ENCODE measurements at places on chromosomes 5 and 9.
A peak's percentile ranks its signal among the peaks of the same experiment; 100 is the strongest.

DNA sequence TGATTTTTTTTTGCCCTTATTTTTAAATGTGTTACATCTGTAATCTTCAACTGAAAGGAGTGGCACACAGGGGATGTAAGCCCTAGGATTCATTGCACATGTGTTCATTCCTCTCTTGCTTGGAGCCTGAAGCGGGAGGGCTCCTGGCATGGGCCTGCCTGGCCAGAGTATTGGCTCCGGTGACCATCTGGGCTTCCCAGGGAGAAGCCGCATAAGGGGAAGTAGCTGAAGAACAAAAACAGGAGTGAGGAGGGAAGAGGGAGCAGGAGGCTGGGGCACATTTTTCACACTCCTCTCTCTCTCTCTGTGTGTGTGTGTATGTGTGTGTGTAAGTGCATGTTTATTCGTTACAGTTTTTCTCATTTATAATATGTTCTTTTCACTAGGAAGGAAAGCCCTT lies 269.9 kb downstream of the PRR16 start:
- no peak for DNase-seq

GRCh38 chr5:115194676-115195075 lies 25.0 kb upstream of the TRIM36 start:
- DNase-seq, result no peak

GRCh38 chr9:21334701-21335632 lies at the start of gene KLHL9:
Gene KLHL9, minus strand, starts transcription at chr9:21335404. Its CDS starts 545 bp downstream, at chr9:21334859.
- DNase-seq, result peak; percentile 94

DNA sequence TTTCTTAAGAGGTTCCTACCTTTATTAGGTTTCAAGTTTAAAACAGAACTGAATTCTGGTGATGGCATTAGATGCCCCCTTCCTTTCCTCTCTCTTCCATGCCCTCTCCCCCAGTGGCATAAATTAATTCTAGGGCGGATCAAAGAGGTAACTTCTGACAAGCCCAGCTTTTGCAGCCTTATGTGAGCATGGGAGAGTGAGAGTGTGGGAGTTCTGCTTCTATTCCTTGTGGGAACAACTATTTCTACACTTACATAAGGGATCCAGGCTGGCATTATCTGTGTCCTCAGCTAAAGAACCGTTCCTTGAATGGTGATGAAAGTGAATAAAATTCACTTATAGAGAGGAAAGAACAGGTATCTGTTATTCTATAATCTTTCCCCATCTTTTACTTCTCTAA lies 437.6 kb downstream of the KIF4B start:
- DNase-seq, result no peak

- DNase-seq, result no peak
These were observed 51.9 kb downstream of the NEK6 start for GRCh38 chr9:124309667-124310084.

GRCh38 chr9:127172066-127172707 lies 49.8 kb upstream of the ANGPTL2 start:
- no peak for DNase-seq

GRCh38 chr5:96641368-96642280 lies 20.6 kb upstream of the CAST start:
- DNase-seq, result no peak

DNA sequence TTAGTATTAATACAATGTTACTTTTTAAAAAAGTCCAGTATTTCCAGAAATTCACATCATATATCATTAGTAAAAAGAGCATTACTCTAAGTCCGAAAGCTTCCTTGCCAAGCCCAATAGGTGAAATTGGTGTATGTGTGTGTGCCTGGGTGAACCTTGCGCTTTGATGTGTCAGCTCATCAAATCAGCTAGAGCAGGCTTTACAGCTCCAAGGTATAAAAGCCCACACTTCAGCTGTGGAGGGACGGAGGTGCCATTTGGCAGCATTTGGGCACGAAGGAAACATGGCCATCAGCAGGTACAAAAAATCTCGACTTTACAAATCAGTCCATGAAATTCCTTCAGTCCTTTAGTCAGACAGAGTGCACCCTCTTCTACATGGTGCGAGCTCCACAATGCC lies 76.5 kb upstream of the IL7R start:
- DNase-seq, result no peak

DNA sequence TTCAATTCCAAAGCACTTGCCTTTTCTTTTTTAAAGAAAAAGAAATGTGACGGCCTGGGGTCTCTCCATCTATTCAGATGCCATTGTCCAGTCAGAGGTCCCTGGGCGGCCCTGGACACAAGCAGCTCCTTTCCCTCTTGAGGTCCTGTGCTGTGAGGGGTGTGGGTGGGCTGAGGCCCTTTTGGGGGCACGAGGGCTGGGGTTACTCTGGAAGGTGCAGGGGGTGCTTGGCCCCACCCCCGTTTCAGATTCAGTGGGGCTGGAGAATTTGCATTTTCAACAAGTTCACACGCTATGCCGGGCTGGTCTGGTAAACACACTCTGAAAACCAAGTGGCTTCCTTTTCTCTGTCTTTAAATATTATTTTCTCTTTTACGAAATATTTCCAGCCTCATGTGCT lies 91.4 kb upstream of the PHYKPL start:
- DNase-seq, result no peak

GRCh38 chr5:141196363-141196762 lies 3.1 kb upstream of the PCDHB11 start:
- no peak for DNase-seq

- DNase-seq, result peak; percentile 43
These were observed 143.7 kb downstream of the C5orf15 start for GRCh38 chr5:133824661-133825254.

DNA sequence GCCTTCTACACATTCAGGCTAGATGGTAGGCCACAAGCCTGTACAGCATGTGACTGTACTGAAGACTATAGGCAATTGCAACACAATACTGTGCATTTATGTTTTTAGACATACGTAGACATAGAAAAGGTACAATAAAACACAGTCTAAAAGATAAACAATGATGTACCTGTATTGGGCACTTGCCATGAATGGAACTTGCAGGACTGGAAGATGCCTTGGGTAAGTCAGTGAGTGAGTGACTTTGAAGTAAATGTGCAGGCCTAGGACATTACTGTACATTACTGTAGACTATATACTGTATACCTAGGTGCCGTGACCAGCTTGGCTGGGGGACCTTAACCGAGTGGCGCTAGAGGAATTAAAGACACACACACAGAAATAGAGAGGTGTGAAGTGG lies 53.1 kb downstream of the CTSL start:
- DNase-seq, result no peak

- no peak for DNase-seq
These were observed 430 bp upstream of the MSH3 start for GRCh38 chr5:80654054-80654390.

DNA sequence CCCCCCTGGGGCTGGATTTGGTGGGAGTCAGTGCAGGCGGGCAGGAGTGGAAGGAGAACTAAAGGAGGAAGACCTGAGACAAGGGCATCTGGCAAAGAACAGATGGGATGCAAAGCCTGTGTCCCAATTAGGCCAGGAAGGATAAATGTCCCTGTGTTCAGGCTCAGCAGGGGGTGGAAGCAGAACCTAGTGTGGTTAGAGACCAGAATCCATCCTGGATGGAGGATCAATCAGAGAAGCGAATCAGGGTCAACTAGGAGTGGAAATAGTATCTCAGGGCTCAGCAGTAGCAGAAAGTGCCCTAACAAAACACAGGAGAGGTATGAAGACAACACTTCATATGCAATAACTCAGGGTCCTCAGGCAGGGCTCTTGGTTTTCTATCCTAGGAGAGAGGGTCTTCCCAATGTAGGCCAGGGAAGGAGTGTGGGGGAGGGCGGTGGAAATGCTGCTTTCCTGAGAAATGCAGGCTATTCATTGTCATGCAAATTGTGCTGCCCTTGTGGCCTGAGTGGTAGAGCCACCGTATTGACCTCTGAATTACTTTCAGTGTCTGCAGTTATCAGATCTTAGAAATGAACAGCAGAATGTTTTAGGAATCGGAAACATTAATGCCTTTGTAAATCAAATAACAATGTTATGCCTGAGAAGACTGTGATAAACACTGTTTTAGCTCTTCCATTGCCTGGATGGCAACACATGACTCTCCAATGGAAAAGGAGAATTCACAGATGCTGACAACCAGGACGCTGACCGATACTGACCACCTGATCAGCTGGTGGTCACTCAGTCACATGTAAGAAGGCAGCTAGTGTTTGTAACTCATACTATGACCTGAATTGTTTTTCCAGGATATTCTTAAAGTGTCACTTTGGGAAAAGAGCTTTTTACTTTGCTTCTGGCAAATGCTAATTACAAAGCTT lies 323.6 kb downstream of the SEMA5A start:
- DNase-seq, result no peak

GRCh38 chr9:104915753-104916152 lies 12.2 kb downstream of the ABCA1 start:
- no peak for DNase-seq

- peak; percentile 9 for DNase-seq
These were observed 51.1 kb upstream of the MVB12B start for GRCh38 chr9:126275386-126276001.

GRCh38 chr9:72139226-72139625 lies 10.0 kb upstream of the GDA start:
- no peak for DNase-seq

GRCh38 chr9:86713970-86714369 lies 233.3 kb downstream of the GAS1 start:
- DNase-seq, result no peak

- DNase-seq, result peak; percentile 81
These were observed 59.9 kb downstream of the ZFAND5 start for GRCh38 chr9:72305102-72305546.

DNA sequence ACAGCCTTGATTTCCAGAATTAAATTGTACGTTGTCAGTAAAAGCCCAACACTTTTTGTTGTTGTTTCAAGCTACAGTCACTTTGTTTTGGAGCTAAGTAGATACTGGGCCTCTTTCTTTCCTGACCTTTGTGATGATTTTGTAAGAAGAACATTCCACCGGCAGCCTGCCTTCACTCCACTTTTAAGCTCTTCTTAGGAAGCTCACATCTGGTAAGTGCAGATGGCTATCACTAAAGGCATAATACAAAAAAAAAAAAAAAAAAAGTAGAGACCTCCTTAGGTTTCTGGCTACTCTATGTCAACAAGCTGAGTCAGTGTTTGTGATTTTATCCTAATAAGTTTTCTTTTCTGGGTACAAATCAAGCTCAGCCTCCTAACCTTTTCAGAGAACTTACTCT lies 1922.1 kb upstream of the WWC1 start:
- DNase-seq, result peak; percentile 4

- no peak for DNase-seq
These were observed 135.1 kb upstream of the ELL2 start for GRCh38 chr5:96096724-96097123.

- no peak for DNase-seq
These were observed 77.6 kb downstream of the KLHL3 start for GRCh38 chr5:137658324-137658723.

GRCh38 chr5:137834498-137835049 lies 33.1 kb upstream of the MYOT start:
- no peak for DNase-seq

DNA sequence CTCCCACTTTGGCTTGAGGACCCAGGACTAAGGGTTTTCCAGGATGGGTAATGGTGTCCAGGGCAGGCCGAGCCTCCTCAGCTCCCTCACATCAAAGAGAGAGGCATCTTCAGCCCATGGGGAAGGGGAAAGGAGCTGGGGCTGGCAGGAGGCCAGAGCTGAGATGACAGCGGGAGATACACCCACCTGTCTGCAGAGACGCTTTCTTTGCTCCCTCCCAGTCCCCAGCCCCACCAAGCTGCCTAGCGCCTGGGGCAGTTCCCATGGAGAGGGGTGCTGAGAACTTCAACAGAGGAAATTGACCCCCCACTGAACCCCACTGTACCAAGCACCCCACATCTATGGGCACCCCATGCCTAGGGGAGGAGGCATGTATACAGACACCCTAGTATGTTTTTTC lies 10.6 kb downstream of the PCDH1 start:
- DNase-seq, result no peak

DNA sequence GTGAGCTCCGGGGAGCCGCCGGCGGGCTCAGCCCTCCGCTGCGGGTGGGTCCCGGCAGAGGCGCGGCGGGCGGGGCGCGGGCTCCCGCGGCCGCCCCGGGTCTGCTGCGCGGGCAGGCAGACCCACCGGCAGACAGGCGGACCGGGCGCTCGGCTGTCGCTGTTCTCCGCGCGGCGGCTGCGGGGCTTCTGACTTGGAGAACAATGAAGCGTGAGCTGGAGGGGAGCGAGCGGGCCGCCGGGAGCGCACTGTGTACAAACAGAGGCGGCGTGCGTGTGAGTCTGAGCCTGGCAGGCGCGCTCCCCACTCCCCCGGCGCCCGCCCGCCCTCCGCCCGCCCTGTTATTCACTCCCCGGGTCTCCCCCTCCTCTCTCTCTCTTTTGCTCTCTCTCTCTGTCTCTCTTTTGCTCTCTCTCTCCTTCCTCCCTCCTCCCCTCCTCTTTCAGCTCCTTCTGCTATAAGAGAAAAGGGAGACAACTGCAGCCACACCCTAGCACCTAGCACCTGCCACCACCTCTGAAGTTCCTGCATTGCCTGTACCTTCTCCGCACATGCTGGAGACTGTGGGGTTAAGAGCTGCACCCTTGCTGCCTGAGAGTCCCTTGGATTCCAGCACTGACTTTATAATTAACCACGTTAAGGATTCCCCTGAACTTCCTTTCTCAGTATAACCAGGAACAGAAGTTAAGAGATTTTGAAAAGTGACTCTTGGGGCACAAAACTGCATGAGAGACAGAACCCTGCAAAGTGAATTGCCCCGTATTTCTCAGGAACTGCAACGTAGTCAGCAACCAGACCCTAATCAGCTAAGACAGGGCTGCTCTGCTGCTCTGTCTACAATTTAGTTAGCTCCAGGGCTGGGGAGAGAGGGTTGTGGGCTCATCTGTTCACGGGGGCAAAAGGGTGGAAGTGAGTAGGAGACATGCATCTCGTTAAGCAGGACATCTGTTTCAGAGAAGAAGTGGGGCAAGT lies at the start of gene EDIL3:
TSS of gene EDIL3 (minus strand) at position 277 of the 972 bp plus-strand sequence. CDS start 506 bp downstream, outside the sequence.
- DNase-seq, result peak; percentile 18

Measured in thyroid gland (tissue), 4 donors.